SJSA1 (cell line): ENCODE measurements at places on chromosomes 12 and 14. TPM values are rescaled to one million over a fixed set of nuclear protein-coding genes. Genes with fewer than 3 reads are reported as not detected.

KLRC2 gene
- not detected in 2 replicates for total RNA-seq

DNA sequence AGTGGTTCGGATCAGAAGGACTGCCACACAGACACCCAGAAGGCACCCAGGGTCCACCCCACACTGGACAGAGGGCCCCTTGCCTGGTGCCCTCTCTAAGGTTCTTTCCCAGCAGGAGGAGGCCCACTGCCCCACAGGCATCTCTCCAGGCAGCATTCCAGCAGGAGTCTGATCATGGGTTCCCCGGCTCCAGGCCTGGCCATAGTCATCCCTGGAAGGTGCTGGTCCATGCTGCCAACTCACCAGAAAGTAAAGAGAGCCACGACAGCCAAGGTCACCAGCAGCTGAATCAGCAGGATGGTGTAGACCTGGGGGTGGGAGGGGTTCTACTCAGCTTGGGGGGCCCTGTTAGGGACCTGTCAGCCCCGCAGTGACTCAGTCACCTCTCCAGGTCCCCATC, 6.4 kb downstream of the FAIM2 start:
- DNase-seq, result no peak
- H3K27ac ChIP-seq, result no peak overlapping the region
- no peaks in the 10 kb centered on the region for H3K4me1 ChIP-seq

DNA sequence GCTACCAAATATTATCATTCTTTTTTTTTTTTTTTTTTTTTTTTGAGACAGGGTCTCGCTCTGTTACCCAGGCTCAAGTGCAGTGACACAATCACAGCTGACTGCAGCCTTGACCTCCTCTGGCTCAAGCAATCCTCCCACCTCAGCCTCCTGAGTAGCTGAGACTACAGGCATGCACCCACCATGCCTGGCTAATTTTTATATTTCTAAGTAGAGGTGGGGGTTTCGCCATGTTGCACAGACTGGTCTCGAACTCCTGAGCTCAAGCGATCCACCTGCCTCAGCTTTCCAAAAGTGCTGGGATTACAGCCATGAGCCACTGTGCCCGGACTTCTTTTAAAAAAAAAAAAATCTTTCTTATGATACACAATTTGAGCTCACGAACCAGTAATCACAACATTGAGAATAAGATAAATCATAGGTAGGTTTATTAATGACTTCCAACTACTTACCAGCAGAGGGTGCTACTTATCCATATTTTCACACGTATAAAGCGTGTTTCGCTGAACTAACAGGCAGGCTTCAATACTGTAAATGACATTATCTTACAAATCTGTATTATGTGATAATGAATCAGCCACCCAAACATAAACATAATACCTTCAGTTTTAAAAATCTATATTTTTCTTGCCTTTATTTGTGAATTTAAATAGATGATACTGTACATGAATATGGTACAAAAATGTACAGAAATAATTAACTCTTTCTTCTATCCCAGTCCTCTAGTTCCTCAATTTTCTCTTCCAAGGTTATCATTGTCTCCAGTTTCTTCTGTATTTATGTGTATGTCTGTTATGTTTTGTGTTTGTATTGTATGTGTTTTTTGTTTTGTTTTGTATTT, 42.5 kb upstream of the BCAT1 start:
- no peaks in the 10 kb centered on the region for H3K27me3 ChIP-seq
- H3K4me3 ChIP-seq, result no peak overlapping the region
- H3K36me3 ChIP-seq, result no peaks in the 10 kb centered on the region
- no peaks in the 10 kb centered on the region for H3K4me1 ChIP-seq
- no peak overlapping the region for H3K27ac ChIP-seq

GRCh38 chr14:95833429-95833828, 43.2 kb upstream of the TUNAR start:
- H3K36me3 ChIP-seq, result no peaks in the 10 kb centered on the region
- DNase-seq, result no peak
- no peak overlapping the region for H3K4me3 ChIP-seq
- H3K27me3 ChIP-seq, result no peaks in the 10 kb centered on the region

COL2A1 gene
- total RNA-seq, result not detected in 2 replicates

DNA sequence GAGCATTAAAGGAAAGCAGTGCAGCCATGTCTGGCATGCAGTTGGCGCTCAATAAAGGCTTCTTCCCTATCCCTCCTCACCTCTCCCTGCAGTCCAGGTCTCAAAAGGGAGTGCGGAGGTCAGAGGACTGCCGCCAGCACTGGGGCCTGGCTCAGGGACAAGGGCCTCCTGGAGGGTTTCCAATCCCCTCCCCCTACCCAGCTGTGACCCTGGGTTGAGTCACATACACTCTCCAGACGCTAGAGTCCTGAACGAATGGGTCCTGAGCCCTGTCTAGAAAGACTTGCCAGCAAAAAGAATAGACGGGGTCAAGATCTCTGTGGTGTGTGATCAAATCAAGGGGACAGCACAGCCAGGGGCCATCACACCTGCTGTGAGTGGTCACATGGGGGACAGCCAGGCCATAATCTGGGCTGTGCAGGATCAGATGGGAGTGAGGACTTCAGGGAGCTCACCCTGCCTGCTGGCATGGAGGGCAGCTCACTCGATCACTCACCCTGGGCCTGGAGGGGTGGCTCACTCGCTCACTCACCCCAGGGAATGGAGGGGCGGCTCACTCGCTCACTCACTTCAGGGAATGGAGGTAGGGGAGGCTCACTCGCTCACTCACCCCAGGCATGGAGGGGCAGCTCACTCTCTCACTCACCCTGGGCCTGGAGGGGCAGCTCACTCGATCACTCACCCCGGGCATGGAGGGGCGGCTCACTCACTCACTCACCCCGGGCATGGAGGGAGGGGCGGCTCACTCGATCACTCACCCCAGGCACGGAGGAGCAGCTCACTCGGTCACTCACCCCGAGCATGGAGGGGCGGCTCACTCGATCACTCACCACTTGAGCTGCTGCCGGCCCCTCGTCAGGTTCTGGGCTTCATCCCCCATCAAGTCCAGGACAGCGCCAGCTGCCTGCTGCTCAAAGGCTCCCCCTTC, 12.8 kb downstream of the CFAP73 start:
- H3K27me3 ChIP-seq, result no peaks in the 10 kb centered on the region
- no peak for DNase-seq
- H3K4me1 ChIP-seq, result no peaks in the 10 kb centered on the region
- H3K4me3 ChIP-seq, result no peak overlapping the region
- peaks cover 84% of the 10 kb centered on the region for H3K36me3 ChIP-seq

PROX2 gene
- total RNA-seq, result not detected in 2 replicates

IGFBP6 gene
- 58.0 and 64.5 TPM in 2 replicates for total RNA-seq

DNA sequence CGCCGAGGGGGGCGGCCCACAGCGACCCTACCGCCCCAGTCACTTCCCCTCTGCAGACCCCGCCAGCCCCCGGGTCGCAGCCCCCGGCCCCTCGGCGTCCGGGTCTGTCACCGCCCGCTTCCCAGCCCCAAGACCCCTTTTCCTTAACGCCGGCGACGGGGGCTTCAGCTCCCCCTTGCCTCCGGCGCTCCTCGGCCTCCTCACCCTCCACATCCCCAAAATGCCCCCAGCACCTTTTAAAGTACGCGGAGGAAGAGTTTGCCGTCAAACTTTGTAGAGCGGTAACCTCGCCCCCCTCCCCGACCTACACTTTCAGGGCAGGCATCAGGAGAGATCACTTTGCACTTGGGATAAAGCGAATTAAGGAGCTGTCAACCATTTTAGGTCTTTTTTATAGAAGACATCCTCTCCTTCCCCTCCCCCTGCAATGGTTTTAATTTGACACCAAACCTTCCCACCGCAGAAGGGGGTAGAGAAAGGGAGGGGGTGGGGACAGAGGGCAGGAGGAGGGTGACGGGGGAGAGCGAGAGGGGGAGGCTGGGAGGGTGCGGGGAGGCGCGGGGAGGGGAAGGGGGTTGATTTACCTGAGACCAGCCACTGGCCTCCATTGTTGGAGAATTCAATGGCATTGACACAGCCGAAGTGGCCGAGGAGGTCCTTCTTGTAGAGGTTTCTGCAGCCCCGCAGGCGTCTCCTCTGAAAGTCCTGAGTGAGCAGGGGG, 578 bp downstream of the DCAF5 start:
- peak overlapping the region; percentile 58; the same call in 1 of the 2 replicates for H3K27ac ChIP-seq
- no peaks in the 10 kb centered on the region; the same call in 1 of the 2 replicates for H3K27me3 ChIP-seq
- DNase-seq, result peak; percentile 10
- peaks cover 19% of the 10 kb centered on the region for H3K36me3 ChIP-seq
- peak overlapping the region; percentile 75 for H3K4me3 ChIP-seq

- no peak for DNase-seq
- H3K27me3 ChIP-seq, result no peaks in the 10 kb centered on the region
- no peak overlapping the region for H3K27ac ChIP-seq
- no peaks in the 10 kb centered on the region for H3K36me3 ChIP-seq
- H3K4me3 ChIP-seq, result no peak overlapping the region
Observed at GRCh38 chr12:47210776-47211175, 131.0 kb upstream of the AMIGO2 start.

DNA sequence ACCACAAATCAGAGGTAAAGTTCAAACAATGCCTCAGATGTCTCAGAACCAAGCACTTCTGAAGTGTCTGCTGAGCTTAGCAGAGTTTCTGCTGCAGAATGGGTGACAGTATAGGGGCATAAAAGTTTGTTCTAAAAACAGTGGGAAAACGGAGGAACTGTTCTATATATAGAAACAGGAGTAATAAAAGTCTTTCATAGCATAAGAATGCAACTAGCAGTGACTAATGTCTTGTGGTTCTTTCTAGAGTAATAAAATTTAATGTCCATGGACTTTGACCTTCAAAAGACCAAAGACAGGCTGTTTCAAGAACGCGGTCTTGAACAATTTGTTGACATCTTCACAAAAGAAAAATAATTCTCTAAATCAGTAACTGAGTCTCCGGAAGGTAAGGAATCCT, 107.5 kb upstream of the FAR2 start:
- H3K4me1 ChIP-seq, result peaks cover 21% of the 10 kb centered on the region
- H3K4me3 ChIP-seq, result no peak overlapping the region
- H3K27ac ChIP-seq, result peak overlapping the region; percentile 82
- H3K27me3 ChIP-seq, result no peaks in the 10 kb centered on the region
- peak; percentile 81 for DNase-seq

RND1 gene
- total RNA-seq, result not detected in 2 replicates

SLC25A47 gene
- not detected in 2 replicates for total RNA-seq

- H3K4me3 ChIP-seq, result no peak overlapping the region
- no peaks in the 10 kb centered on the region for H3K4me1 ChIP-seq
- H3K27me3 ChIP-seq, result no peaks in the 10 kb centered on the region
- no peak for DNase-seq
- H3K27ac ChIP-seq, result no peak overlapping the region
- no peaks in the 10 kb centered on the region for H3K36me3 ChIP-seq
Observed at GRCh38 chr12:22722081-22722480, 97.1 kb downstream of the ETNK1 start.

- H3K36me3 ChIP-seq, result no peaks in the 10 kb centered on the region
- H3K27ac ChIP-seq, result peak overlapping the region; percentile 86
- no peaks in the 10 kb centered on the region for H3K4me1 ChIP-seq
- no peaks in the 10 kb centered on the region for H3K27me3 ChIP-seq
- DNase-seq, result peak; percentile 48
- H3K4me3 ChIP-seq, result peak overlapping the region; percentile 98
Observed at GRCh38 chr14:92105893-92106142, 564 bp downstream of the ATXN3 start.

DNA sequence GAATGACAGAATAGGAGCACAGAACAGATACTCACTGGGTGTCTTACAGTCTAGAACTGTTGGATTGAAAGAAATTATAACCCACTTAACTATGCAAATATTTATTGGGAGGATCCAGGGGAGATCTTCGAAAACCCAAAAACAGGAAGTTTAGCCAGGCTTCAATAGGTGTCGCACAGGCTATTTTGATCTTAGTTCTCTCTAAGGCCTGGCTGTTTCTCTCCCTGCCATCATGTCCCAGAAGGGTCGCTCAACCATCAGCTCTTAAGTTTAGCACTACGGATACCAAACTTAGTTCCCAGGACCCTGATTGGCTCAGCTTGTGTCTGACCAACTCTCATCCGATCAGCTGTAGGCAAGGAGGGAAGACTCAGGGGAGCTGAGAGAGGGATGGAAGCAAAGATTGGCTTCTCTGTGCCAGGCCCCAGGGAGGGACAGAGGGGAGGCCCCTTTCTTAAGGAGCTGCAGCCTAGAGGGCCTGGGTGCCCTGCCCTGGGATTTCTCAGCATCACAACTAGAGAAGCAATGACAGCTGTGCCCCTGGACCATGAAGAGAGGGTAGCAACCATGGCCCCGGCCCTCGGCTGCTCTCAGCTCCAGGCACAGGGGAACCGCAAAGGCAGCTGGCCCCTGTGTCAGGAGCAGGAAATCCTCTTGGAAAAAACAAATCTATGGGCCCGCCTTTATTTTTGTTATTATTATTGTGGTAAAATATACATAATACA, 13.5 kb downstream of the PHETA1 start:
- no peak for DNase-seq
- no peaks in the 10 kb centered on the region; the same call in 1 of the 2 replicates for H3K4me1 ChIP-seq
